Progenitor cell of endocrine pancreas (in vitro differentiated cells): ENCODE measurements at places on chromosomes 2 and 18. TPM values are rescaled to one million over a fixed set of nuclear protein-coding genes. Genes with fewer than 3 reads are reported as not detected.

- H3K4me3 ChIP-seq: no peak overlapping the region
- H3K4me1 ChIP-seq: no peaks in the 10 kb centered on the region
- no peak overlapping the region for H3K27ac ChIP-seq
- DNase-seq: no peak
- no peaks in the 10 kb centered on the region for H3K27me3 ChIP-seq
Observed at GRCh38 chr2:85385746-85386145, 24.4 kb downstream of the CAPG start.

GRCh38 chr2:216535454-216535995 lies 36.9 kb downstream of the RPL37A start:
- no peak overlapping the region for H3K27ac ChIP-seq
- H3K27me3 ChIP-seq: peaks cover 3% of the 10 kb centered on the region
- DNase-seq: no peak
- peaks cover 11% of the 10 kb centered on the region for H3K4me1 ChIP-seq

GRCh38 chr2:181058378-181059269 lies 78.2 kb downstream of the UBE2E3 start:
- H3K36me3 ChIP-seq: peaks cover 7% of the 10 kb centered on the region
- no peak overlapping the region for H3K27ac ChIP-seq
- H3K27me3 ChIP-seq: no peaks in the 10 kb centered on the region
- no peak overlapping the region for H3K4me3 ChIP-seq
- no peak for DNase-seq

- no peaks in the 10 kb centered on the region for H3K36me3 ChIP-seq
- DNase-seq: peak; percentile 27
- H3K4me3 ChIP-seq: no peak overlapping the region
Observed at GRCh38 chr2:119126650-119127049, 31.9 kb downstream of the C1QL2 start.

GRCh38 chr2:7670905-7671641 lies 753.9 kb downstream of the RNF144A start:
- H3K4me1 ChIP-seq: no peaks in the 10 kb centered on the region
- H3K4me3 ChIP-seq: no peak overlapping the region
- DNase-seq: no peak
- H3K36me3 ChIP-seq: peaks cover 1% of the 10 kb centered on the region
- H3K27ac ChIP-seq: no peak overlapping the region

- H3K4me3 ChIP-seq: no peak overlapping the region
- H3K27me3 ChIP-seq: peaks cover 41% of the 10 kb centered on the region
- H3K36me3 ChIP-seq: no peaks in the 10 kb centered on the region
- no peaks in the 10 kb centered on the region for H3K4me1 ChIP-seq
- no peak for DNase-seq
Observed at GRCh38 chr18:10315522-10315921, 138.9 kb upstream of the APCDD1 start.

- no peak for DNase-seq
- H3K36me3 ChIP-seq: no peaks in the 10 kb centered on the region
- no peaks in the 10 kb centered on the region for H3K4me1 ChIP-seq
- H3K4me3 ChIP-seq: no peak overlapping the region
Observed at GRCh38 chr2:109447776-109448175, 166.0 kb downstream of the SEPTIN10 start.

- H3K27me3 ChIP-seq: no peaks in the 10 kb centered on the region
- DNase-seq: no peak
- no peak overlapping the region for H3K4me3 ChIP-seq
- no peak overlapping the region for H3K27ac ChIP-seq
- H3K36me3 ChIP-seq: no peaks in the 10 kb centered on the region
Observed at GRCh38 chr18:12479536-12479935, 71.8 kb downstream of the PRELID3A start.

DNA sequence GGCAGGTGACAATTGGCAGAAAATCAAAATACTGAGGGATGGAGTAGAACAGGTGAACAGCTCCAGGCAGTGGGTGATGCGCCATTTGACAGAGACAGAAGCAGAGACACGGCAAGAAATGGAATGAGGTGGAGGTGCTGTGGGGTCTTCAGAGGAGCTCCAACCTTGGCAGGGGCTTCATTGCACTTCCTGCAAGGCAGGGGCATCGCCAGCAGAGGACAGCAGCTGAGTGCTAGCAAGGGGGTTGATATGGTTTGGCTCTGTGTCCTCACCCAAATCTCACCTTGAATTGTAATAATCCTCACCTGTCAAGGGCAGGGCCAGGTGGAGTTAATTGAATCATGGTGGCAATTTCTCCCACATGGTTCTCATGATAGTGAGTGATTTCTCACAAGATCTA lies 42.8 kb downstream of the CCDC68 start:
- no peaks in the 10 kb centered on the region for H3K27me3 ChIP-seq
- H3K36me3 ChIP-seq: no peaks in the 10 kb centered on the region
- no peak overlapping the region for H3K4me3 ChIP-seq
- H3K27ac ChIP-seq: peak overlapping the region; percentile 43

- H3K4me3 ChIP-seq: no peak overlapping the region
- no peak for DNase-seq
- H3K36me3 ChIP-seq: no peaks in the 10 kb centered on the region
Observed at GRCh38 chr18:66560094-66560493, 43.8 kb downstream of the CDH19 start.

DNA sequence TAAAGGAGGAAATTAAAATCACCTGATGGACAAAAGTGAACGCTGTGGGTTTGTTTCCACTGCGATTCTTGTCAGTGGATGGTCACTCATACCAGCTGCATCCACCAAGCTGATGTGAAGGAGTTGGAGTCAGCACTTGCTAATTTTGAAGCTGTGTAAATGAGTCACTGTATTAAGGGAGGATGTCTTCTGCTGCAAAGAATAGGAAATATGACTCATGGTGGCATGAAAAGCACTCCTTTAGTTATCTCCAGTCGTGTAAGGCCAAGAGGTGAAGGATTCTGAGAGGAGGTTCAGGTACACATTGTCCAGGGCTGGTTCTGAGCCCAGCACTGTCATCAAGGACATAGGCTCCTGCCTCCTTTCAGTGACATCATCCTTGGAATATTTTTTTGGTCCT lies 71.7 kb upstream of the SKOR2 start:
- H3K4me1 ChIP-seq: peaks cover 5% of the 10 kb centered on the region
- H3K27ac ChIP-seq: no peak overlapping the region
- DNase-seq: no peak
- peaks cover 13% of the 10 kb centered on the region for H3K27me3 ChIP-seq
- H3K36me3 ChIP-seq: no peaks in the 10 kb centered on the region

GPR75 gene
- 3.9 and 4.4 TPM in 2 replicates for total RNA-seq

ANKRD30BL gene
- total RNA-seq: not detected in 2 replicates

PTPRN gene
- 30.2 and 30.5 TPM in 2 replicates for total RNA-seq

MAP3K19 gene
- total RNA-seq: not detected in 2 replicates

GULP1 gene
- 35.3 and 39.4 TPM in 2 replicates for total RNA-seq
